ENCODE measurements at places on chromosomes 13 and 19.

- DNase-seq, result peak; percentile 11
Observed at GRCh38 chr13:46553521-46553885, 533 bp downstream of the LRCH1 start.

- DNase-seq, result no peak
Observed at GRCh38 chr13:44523146-44524015, 52.7 kb downstream of the TSC22D1 start.

GRCh38 chr19:28933039-28933438, 279.9 kb downstream of the UQCRFS1 start:
- no peak for DNase-seq

GRCh38 chr19:34269968-34270621, 15.7 kb downstream of the GARRE1 start:
- peak; percentile 53 for DNase-seq

DNA sequence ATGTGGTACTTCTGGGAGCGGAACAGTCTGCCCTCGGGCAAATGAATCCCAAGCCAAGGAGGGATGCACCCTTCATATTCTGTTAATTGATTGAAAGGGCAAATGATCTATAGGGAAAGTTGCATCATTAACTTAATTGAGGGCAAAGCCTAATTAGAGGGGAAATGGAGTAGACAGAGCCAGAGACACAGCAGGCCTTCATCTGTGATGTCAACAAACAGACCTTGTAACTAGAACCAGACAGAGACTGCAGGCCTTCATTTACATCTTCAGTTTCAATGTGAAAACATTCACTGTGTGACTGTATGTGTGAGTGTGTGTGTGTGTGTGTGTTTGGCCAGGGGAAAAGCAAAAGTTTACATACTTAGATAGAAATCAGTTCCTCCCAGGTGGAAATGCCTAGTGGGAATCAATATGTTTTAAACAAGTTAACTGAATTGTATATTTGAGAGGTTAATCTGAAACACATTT, 126.4 kb downstream of the SPRY2 start:
- DNase-seq, result no peak

DNA sequence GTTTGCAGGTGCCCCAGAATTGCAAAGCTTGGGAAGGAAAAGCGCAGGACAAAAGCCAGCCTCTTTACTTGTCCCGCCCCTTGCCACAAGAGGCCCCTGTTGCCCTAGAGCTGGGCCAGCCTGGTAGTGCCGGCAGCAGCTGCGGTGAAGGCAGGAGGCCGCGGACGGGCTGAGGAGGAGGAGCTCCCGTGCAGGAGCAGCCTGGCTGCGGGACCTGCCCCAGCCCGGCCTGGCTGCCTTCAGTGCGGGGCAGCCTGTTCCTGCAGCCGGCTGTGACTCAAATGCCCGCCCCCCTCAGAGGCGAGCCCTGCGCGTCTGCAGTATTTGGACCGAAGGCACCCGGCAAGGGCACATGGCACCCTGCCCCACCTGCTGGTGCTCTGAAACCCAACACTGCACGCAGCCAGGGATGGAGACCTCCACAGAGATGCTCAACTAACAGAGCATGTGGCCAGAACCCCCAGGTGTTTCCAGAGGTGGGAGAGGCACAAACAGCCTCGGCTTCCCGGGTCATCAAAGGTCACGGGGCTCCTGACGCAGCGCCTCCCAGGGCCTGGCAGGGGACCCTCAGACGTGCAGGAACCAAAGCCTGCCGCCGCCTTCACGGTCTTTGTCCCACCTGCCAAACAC, 29.7 kb downstream of the NAXD start:
- DNase-seq, result no peak

DNA sequence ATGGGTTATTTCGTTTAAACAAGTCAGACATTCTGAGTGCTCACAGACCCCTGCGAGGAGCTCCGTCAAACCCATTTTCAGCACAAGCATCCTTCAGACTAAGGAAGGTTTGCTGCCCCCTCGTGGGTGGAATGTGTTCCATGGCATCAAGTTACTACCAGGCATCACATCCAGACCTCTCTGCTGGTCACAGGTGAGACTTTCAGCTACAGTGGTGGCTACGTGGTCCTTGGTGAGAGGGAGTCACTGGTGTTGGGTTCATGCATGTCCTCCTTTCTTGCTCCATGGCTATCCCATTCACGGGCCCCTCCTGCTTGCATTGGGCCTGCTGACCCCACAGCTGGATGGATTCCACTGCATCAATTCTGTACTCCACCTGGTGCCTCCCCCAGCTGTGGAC, 9.1 kb upstream of the LILRB5 start:
- peak; percentile 54 for DNase-seq

GRCh38 chr13:51942189-51942588, 69.1 kb downstream of the ATP7B start:
- DNase-seq, result no peak

- no peak for DNase-seq
Observed at GRCh38 chr13:44667943-44668342, 91.8 kb upstream of the TSC22D1 start.

- DNase-seq, result no peak
Observed at GRCh38 chr19:29217616-29218015, 4.7 kb upstream of the UQCRFS1 start.

DNA sequence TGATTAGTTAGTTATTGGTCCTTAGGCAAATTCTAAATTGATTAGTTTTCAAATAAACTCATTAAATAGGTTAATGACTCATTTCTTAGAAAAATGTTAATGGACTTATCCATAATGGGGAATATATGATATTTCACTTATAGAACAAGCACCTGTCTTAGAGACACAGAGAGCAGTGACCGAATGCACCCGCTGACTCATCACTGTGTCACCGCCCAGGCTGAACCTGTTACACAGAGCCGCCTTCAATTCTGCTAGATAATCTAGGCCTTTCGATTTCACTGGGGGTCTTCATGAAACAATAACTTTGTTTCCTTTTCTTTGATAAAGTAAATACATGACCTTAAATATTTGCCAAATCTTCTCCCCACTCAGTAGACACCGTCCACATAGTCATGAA, 13.1 kb downstream of the IRS2 start:
- DNase-seq, result no peak

DNA sequence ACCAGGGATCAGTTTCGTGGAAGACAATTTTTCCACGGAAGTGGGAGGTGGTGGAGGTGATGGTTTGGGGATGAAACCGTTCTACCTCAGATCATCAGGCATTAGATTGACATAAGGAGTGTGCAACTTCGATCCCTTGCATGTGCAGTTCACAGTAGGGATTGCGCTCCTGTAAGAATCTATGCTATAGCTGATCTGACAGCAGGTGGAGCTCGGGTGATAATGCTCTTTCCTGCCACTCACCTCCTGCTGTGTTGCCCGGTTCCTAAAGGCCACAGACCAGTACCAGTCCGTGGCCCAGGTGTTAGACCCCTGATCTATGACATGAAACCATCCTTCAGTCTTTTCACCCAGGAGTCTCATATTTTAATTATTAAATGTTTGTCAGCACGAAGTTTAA, 4.0 kb downstream of the ZNF302 start:
- no peak for DNase-seq

DNA sequence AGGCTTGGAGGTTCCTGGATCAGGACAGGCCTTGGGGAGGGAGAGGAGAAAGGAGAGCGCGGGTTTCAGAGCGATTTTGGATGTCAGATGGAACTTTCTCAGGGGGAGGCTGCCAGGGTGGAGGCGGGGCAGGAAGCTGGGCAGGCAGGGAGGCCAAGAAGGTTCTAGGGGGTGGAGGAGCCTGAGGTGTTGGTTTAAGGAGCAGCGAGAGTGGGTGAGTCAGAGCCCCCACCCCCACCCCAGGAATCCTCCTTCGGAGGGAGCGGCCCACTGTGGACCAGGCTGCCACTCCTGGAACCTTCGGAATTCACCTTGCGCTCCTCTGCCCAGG, 15.9 kb upstream of the NOP53 start:
- no peak for DNase-seq

DNA sequence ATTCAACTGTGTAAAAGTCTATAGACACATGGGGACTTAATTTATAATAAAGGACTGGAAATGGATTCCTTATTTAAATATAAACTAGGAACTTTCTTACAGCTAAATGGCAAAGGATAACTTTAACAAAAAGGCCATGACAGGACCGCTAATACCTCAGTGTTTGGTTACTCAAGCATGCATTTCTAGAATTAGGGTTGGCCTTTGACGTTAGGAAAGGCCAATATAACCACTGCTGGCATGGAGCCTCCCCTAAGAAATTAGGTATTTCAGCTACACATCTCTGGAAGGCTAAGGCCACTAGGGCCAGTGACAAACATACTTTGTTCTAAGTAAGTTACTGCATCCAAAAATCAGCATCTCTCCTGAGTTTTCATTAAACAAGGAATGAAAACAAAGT, 9.3 kb downstream of the PEG3 start:
- no peak for DNase-seq

- DNase-seq, result peak; percentile 61
Observed at GRCh38 chr13:39942552-39943273, 287.3 kb downstream of the COG6 start.

GRCh38 chr13:76455960-76456359, 430.2 kb downstream of the KCTD12 start:
- no peak for DNase-seq

DNA sequence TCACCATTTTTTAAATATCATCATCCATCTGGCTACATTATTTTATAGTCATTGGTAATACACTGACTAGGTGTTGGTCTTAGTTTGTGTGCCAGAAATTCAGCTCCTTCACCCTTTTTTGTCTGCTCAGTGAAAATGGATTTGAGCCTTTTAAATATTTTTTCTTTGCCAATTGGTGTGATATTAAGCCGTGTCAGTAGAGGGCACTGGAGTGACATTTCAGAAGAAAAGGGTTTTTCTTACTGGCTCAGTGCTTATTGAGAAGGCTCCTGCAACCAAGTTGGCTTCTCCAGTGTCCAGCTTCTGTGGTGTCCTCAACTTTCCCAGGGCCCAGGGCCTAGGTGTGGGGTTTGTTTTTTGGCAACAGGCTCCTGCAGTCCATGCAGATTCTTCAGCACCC, 546.6 kb downstream of the DACH1 start:
- no peak for DNase-seq

GRCh38 chr13:96871469-96871868, 122.8 kb downstream of the OXGR1 start:
- DNase-seq, result no peak

DNA sequence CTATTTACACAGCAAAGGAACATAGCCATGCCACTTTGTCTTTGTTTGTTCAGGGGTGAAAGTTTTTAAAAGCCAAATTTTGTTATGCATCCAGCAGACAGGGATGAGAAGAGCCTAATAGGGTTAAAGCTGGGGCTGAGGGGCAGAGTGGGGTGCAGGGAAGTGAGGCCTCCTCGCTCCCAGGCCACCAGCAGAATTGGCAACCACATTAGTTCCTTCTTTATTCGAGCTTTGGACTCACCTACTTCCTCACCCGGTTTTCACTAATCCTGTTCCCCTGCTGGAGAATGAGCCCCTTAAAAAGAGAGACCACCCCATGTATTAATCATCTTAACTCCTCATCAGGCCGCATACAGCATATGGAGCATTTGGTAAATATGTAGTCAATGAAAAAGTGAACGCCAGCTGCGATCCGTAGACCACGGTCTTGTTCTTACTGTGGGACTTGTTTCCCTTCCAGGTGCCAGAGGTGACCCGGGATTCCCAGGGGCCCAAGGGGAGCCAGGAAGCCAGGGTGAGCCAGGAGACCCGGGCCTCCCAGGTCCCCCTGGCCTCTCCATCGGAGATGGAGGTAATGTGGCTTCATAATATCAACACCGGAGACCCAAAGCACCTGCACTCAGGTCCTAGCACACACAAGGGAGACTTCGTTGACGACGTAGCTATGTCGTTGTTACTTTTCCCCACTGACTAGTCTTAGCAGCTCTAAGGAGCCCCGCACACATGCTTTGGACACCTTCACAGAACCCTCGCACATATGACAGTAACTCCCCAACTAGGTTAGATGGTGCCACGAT, 112.1 kb downstream of the RAB20 start:
- no peak for DNase-seq

DNA sequence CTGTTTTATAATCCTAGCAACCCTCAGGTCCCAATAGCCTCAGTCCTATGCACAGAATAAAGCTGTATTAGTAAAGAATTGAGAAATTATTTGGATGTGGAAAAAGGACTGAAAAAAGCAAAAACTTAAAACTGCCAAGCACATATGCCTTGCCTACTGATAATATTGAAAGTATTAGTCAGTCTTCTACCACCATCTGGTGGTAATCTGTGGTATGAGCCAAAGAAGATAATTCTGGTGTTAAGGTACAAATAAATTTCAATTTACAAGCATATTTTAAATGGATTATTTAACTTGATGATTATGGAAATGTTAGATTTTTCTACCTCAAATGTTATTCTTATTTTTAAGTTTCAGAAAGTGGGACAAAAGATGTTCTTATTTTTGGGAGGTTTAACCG, 460.3 kb upstream of the KLHL1 start:
- DNase-seq, result no peak

DNA sequence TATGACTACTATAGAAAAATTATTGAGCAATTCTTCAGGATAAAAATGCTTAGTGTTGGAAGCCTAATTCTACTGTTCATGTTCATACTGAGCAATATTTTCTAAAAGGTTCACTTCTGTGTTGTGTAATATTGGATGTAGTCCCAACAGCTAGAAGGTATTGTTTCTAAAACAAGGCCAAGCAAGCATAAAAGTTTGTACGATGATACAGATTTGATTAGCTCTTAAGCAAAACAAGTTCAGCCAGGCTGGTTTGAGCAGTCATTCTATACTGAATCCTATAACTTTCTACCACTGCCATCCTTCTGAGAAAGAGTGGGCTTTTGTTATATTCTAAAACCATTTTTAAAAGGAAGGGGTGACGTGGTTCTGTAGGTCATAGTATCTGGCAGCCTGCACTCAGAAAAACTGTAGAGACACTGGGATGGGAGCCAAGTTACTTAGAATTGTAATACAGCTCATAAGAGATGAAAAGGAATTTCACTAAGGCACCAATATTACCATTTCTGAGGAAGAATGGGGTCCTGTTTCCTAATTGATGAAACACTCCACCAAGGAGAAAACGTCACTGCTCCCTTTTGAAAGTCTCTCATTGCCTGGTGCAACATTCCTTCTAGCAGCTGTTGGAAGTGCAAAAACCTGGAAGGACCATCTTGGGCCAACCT, 275.0 kb upstream of the DACH1 start:
- no peak for DNase-seq

- DNase-seq, result no peak
Observed at GRCh38 chr13:28318496-28318895, 176.4 kb downstream of the FLT1 start.

DNA sequence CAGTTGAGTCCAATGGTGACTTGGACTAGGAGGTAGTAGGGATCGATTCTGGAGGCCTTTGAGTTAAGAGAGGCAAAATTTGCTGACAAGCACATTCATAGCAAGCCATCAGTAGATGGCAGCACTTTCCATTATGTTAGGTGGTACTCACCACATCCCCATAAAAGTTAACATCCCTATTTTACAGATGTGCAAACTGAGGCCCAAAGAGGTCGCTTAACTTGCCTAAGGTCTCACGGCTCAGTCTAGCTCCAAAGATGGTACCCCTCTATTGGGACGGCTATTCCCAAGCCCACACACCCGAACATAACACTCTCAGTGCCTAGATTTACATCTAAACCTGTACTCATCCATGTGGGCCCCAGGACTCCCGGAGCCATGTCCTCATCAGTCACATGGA, 21.5 kb upstream of the FOSB start:
- no peak for DNase-seq

- no peak for DNase-seq
Observed at GRCh38 chr13:51781246-51782022, 22.5 kb downstream of the DHRS12 start.

- DNase-seq, result no peak
Observed at GRCh38 chr13:100521851-100522617, 66.6 kb downstream of the GGACT start.

- no peak for DNase-seq
Observed at GRCh38 chr13:21218351-21219035, 42.0 kb downstream of the MRPL57 start.

- no peak for DNase-seq
Observed at GRCh38 chr19:8056533-8056932, 4.0 kb downstream of the CCL25 start.

All from activated CD8-positive, alpha-beta memory T cell treated with anti-CD3 and anti-CD28 coated beads for 1 hour (primary cell).